ENCODE measurements at places on chromosomes 12 and 14. TPM values are rescaled to one million over a fixed set of nuclear protein-coding genes. Genes with fewer than 3 reads are reported as not detected.

DNA sequence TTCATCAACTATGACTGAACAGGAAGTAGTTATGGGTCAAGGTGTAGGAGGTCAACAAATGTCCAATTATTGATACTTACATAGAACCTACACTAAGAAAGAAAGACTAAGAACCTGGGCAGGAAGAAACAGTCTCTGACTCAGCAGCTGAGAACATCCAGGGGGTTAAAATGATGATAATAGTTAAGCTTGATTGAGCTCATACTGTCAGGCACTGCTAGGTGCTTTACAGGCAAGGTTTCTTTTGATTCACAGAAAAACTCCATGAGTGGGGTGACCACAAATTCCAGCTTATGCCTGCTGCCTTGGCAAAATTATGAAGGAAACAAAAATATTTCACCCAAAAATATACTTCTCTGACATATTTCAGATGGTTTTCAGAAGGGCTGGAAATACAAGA, 75.0 kb downstream of the ACADS start:
- DNase-seq: no peak

- DNase-seq: no peak
Observed at GRCh38 chr14:61620130-61620946, 75.0 kb upstream of the HIF1A start.

Gene CACNA2D4
- total RNA-seq: not detected

DNA sequence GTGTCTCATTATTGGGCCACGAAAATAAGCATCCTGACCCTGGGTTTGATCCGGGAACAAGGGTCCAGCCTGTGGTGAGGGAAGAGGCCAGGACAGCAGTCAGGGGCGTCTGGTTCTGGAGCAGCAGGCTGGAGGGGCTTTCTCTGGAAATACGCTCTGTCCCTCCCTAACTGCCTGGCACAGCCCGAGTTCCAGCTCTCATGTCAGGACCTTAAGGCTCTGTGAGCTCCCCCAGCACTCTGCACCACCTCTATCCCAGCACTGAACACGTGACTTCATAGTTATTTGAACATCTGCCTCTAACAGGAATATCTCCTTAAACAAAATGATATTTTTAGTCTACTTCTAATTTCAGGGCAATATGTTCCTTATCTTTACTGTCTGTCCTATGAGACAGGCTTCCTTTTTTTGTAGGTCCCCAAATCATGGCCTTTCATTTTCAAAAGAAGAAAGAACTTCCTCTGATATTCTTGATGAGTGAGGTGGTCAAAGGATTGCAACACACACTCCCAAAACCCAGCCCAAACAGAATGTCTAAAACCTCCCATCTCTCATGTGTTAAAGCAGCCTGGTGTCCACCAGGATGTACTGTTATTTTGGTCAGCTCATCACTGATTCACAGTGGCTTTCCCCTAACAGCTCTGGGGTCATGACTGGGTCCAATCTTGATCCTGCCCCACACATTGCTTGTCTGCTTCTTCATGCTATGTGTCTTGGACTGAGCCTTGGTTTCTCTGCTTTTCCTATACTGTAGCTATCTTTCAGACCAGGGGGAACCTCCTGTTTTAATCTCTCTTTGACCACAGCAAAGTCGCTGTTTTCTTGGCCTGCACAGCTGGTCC, 9.7 kb downstream of the AQP6 start:
- DNase-seq: no peak

Gene GLIPR1L1
- total RNA-seq: not detected

DNA sequence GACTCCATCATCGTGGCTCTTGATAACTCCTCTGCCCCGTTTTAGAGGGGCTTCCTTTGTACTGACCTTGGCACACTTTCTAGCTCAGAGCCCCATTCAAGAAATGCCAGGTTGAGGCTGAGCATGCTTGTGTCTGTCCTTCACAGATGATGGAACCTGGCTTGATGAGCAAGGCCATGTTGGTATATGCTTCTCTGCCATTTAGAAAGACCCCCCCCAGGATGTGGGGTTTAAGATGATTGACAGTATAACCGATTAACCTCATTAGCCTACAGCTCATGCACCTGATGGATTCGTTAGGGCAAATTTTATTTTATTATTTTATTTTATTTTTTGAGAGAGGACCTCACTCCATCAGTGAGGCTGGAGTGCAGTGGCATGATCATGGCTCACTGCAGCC, 21.0 kb downstream of the BATF start:
- DNase-seq: no peak

Gene SERPINA6
- total RNA-seq: not detected

Gene AQP6
- total RNA-seq: not detected

DNA sequence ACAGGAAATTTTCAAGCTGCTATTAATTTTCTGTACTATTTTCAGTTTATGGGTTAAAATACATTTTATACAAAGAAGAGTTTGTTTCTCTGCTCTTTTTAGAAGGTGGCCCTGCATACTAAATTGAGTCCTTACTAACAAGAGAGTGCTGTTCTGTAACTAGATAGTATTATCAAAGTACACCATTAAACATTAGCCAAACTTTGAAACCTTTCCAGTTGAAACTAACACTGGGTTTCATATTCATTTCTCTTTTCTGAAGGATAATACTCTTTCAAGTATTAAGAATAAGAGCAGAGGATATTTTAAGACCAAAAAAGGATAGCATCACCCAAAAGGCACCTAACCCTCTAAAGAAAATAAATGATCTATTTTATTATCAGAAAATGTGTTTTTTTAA, 47.2 kb downstream of the PEBP1 start:
- DNase-seq: no peak

DNA sequence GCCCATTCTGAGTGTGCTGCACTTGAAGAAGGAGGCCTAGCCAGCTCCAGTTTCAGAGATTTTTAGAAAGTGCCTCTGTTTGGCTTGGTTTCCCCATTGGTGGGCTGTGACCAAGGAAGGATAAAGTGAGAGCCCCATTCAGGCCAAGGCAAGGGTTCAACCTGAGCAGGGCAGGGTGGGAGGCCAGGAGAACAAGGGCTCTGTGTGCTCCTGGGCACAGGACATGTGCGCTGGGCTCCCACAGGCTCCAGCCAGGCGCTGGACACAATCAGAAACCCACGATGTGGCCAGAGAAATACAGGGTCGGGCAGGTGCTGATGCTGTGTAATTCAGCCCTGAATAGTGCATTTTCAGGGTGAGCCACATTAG, 23.1 kb downstream of the WSCD2 start:
- DNase-seq: no peak

- DNase-seq: peak; percentile 83
Observed at GRCh38 chr12:110689281-110690126, 589 bp upstream of the HVCN1 start.

- DNase-seq: no peak
Observed at GRCh38 chr14:93905623-93906022, 21.5 kb upstream of the FAM181A start.

DNA sequence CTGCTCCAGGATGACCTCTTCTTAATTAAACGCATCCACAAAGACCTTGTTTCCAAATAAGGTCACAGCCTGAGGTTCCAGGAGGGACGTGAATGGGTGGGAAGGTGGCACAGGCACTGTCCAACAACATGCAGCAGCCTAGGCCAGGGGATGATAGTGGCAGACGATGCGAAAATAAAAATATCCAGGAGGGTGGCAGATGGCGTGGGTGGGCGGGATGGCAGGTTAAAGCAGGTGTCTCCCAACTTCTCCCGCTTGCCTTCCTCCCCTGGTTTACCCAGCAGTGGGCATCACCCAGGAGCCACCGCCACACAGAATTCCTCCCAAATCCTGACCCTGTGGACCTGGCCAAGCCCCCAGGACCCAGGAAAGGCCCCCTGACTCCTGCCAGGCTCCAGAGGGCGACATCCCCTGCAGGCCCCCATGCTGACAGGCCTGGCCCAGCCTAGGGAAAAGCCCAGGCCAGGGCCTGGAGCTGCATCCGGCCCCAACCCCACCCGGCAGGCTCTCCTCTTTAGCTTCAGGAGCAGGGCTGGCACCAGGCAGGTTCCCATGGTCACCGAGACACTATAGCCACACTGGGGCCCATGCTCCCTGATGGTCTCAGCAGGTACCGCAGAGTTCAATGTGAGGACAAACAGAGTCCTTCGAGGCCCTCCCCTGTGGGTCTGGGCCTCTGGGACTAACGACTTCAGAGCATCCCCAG, 9.7 kb downstream of the NCOR2 start:
- DNase-seq: peak; percentile 68

Gene GZMH
- total RNA-seq: not detected

GRCh38 chr14:90301668-90302090, 30.1 kb downstream of the NRDE2 start:
- DNase-seq: peak; percentile 33

DNA sequence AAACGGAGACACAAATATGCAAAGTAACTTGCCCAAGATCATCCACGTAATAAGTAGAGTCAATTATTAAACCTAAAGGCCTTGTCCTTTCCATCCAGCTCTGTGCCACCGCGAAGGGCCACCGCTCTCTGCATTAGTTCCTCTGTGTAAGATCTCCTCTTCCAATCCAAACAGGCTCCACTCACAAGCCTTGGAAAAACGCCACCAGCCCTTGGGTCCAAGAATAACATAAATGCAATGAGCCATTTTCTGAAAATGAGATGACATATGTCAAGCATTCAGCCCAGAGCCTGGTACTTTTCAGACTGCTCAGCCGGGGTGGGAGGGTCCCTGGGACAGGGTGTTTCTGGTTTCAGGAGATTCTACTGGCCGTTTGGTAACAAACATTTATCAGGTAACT, 30.0 kb downstream of the DGLUCY start:
- DNase-seq: no peak

- DNase-seq: peak; percentile 57
Observed at GRCh38 chr12:76007640-76008039, 23.9 kb downstream of the PHLDA1 start.

DNA sequence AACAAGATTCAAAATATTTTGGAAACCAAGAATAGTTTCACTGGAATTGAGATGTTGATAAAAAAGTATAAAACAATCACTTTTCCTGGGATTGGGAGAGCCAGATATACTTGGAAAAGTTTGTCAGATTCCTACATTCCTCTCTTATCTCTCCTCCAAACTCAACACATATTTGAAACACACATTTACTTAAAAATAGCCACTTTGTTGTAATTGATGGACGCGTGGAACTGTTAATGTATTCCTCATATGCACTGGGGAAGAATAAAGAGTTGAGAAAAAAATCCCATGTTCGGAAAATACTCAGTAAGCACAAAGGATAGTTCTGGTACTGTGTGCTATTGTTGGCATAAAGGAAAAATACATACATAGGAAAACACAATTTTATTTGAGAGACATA, 195.6 kb upstream of the FLRT2 start:
- DNase-seq: no peak

DNA sequence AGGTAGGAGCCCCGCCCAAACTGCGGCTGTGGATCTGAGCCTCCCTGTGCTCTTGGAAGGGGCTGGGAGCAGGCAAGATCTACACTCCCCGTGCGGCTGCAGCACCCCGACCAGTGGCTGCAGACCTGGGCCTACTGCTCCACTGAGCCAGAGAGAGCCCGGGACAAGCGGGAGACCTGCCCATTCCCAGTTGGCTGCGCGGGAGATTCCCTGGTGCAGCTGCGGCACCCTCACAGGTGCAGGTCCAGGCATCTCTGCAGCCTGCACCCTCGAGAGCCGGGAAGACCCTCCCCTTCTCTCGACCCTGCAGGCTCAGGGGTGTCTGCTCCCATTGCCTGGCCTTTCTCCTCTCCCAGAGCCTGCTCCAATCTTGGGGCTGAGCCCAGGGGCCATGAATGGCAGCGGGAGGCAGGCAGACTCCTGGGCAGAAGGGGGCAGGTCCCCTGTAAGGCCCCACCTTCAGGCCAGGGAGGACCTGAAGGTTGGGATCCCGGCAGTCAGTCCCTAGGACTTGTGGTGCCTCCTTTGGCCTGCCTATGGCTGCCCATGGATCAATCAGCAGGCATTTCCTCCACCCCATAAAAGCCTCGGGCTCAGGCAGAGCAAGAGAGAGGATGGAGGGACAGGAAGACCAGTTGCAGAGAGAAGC, 8.8 kb upstream of the A2M start:
- DNase-seq: no peak

DNA sequence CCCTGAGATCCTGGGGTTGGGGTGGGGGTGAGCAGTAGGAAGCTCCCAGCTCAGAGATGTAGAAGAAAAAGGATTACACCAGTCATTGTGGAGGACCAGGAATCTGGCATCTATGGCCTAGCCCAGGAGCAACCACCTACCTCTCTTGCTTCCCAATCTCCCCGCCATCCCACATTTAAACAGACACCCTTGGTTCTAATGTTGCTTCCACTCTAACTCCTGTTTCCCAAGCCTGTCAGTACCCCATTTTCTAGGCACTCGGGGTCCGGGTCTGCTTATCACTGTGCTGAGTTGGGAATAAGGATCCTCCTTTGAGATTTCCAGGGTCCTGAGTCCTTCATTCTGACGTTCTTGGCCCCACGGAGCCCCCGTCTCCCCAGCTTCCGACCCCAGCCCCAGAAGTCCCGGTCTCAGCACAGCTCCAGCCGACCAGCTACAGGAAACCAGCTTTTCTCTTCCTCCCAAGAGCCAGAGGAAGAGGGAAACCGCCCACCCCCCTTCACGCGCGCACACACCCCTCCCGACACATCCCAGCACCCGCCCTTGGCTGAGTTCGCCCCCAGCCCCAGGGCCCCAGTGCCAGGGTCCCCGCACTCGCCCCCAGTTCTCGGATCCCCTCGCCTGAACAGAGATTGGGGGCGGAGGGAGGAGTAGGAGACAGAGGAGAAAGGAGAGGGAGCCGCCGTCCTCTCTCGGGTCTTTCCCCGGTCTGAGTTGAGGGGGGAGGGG, 1.2 kb downstream of the ITGA5 start:
- peak; percentile 52 for DNase-seq

Gene PRH2
- not detected for total RNA-seq

Gene KCNJ8
- total RNA-seq: 2.3 TPM

GRCh38 chr12:81809113-81809777, 50.1 kb upstream of the PPFIA2 start:
- no peak for DNase-seq

Gene TMEM63C
- total RNA-seq: 6.4 TPM

DNA sequence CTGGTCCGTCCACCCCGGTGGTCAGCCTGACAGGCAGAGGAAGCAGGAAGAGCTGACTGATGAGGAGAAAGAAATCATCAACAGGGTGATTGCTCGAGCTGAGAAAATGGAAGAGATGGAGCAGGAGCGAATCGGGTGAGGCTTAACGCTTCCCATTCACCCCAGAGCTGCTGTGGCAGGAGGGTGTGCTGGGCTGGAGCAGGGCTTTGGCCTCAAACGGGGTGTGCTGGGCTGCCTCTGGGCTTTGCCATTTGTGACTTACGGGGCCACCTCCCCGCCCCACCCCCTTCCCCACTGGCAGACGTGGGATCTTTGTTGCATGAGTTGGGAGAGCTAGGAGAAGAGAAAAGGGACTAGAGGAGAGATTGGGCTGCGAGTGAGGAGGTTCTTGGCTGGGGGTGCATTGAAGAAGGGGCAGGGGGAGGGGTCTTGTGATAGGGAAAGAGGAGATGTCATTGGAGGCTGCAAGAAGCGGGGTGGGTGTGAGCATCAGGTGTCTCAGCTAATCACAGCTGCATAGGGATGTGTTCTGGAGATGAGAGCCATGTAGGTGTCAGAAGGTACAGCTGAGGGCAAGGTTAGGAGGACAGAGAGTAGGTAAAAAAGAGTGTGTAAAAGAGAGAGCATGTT, 56.3 kb downstream of the RPH3A start:
- DNase-seq: peak; percentile 62

- DNase-seq: peak; percentile 27
Observed at GRCh38 chr14:65168840-65169239, 66.5 kb upstream of the MAX start.

Measured in GM23338 (cell line).